Stimulated activated CD8-positive, alpha-beta memory T cell treated with anti-CD3 and anti-CD28 coated beads, Interleukin-7, amount 100 ng/mL, for 24 hours (primary cell): ENCODE measurements at places on chromosomes 3 and 15.
A peak's percentile ranks its signal among the peaks of the same experiment; 100 is the strongest.

DNA sequence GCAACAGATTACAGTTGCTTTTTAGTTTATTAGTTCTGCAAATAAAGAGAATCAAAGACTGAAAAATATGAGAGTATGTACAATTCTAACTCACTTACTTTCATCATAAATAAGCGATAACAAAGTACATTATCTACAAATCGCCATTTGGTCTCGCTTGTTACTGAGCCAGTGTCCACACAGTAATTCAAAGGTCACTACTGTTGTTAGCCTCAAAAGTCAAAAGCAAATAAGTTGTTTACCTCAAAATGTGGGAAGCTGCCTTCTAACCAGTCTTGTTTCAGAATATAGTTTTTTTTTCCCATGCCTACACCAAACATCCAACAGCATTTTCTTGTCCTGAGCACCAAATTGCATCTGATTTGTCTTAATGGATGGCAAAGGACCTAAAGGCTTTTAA lies 127.4 kb upstream of the FAM3D start:
- DNase-seq: no peak

GRCh38 chr15:35626571-35627318 lies 80.8 kb upstream of the DPH6 start:
- no peak for DNase-seq

DNA sequence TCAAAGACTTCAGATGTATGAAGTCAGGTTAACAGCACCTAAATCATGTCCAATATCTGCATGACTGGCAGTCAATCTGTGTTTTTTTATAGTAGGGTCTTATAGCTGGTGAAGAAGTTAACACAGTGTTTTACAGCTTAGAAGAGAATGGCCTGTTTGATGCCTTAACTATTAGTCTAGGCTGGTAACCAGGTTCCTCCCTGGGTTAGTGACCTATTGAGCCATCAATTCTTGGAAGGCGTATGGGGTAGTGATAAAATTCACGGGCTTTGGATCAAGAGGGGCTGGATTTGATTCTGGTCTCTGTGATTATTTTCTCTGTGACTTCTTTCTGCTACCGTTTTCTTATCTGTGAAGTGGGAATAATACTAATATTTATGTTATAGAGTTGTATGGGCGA lies 16.0 kb upstream of the TNFSF10 start:
- no peak for DNase-seq

GRCh38 chr3:186888569-186888968 lies 41.8 kb upstream of the ST6GAL1 start:
- DNase-seq: no peak

- peak; percentile 6 for DNase-seq
These were observed 829 bp upstream of the SKIL start for GRCh38 chr3:170356596-170357175.

- DNase-seq: no peak
These were observed 767 bp downstream of the WDR48 start for GRCh38 chr3:39052583-39052982.

GRCh38 chr3:151201051-151201730 lies 1.8 kb downstream of the GPR171 start:
- no peak for DNase-seq
